ENCODE measurements at places on chromosomes 12 and 14.

GRCh38 chr14:48974994-48975393 is 611.2 kb downstream of the RPS29 start:
- no peak for DNase-seq

DNA sequence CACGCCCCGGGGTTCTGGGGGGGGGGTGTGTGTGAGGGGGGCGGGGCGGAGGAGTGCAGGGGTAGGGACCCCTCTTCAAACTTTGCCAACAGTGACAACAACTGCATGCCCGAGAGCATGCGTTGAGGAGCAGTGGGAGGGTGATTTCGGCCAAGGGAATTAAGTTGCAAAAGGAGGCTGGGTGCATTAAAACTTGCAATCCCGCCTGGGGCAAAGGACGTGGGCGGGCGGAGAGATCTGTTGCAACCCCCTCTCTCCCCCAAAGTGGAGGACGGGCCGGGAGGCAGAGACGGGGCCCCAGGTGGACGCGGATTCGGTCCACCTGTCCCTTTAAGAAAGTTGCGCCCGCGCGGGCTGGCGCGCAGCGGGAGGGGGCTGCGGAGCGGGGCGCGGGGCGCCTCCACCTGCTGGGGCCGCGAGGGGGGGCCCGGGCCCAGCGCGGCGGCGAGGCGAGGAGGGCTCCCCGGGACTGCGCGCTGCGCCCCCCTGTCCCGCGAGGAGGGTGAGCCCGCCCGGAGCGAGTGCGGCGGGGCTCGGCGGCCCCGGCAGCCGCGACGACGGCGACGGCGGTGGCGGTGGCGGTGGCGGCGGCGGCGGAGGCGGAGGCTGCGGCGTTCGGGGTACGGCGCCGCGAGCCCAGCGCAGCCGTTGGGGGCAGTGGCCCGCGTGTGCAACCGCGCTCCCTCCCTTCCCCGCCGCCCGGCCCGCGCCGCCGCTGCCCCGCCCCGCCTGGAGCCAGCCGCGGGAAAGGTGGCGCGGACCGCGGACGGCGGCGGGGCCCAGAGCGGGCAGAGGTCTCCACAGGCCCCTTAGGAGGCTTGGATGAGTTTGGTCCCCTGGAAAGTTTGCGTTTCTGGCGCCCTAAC is 530 bp upstream of the FOXN4 start:
- DNase-seq: no peak

DNA sequence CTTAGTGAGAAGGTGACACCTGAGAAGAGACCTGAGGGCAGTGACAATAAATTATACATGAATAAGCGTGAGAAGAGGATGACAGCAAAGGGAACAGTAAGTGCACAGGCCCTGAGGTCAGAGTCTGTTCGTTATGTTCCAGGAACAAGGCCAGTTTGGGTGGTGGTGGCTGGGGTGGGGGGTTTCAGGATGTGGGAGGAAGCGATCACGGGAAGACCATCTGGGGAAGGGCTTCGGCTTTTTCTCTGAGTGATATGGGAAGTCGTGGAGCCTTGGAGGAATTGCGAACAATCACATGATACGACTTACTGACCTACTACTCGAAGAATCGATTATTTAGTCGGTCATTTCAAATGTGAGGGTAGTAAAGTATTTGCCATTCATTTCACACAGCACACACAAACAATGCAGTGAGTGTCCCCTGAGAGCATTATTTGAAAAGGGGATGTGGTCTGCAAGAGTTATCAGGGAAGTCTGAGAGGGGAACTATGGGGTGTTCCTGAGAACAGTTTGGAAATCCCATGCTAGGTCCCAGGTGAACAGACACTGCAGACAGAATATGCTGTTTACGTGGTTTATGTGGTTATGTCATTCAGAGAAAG is 94.7 kb downstream of the SLC38A1 start:
- DNase-seq: no peak

- no peak for DNase-seq
Measured at GRCh38 chr12:47164724-47165439, 85.1 kb upstream of the AMIGO2 start.

- DNase-seq: peak; percentile 53
Measured at GRCh38 chr14:23910101-23910875, 43.3 kb upstream of the DHRS4 start.

DNA sequence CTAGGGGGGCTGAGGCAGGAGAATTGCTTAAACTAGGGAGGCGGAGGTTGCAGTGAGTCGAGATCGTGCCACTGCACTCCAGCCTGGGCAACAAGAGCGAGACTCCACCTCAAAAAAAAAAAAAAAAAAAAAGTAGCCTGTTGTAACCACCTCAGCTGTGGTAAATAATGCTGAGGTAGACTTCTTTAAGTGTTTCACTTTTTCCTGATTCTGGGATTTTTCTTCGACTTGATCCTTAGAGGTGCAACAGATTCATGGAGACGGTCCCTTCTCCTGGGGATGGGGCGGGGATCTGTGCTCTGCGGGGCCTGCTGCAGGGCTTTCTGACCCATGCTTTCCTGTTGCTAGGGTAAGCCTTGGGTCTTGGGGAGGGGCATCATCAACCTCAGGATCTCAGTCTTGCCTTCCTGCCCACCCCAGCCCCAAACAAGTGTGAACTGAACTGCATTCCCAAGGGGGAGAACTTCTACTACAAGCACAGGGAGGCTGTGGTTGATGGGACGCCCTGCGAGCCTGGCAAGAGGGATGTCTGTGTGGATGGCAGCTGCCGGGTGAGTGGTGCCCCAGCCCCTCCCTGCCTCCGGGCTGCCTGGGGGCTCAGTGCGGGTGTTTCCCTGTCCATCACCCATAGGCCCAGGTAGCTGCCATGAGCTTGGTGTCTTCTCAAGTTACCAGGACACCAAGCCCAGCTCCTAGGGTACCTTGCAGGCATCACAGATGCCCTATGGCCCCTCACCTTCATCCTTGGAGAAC is 12.4 kb downstream of the PAPLN start:
- no peak for DNase-seq

- no peak for DNase-seq
Measured at GRCh38 chr14:83867566-83868225, 1662.2 kb upstream of the FLRT2 start.

DNA sequence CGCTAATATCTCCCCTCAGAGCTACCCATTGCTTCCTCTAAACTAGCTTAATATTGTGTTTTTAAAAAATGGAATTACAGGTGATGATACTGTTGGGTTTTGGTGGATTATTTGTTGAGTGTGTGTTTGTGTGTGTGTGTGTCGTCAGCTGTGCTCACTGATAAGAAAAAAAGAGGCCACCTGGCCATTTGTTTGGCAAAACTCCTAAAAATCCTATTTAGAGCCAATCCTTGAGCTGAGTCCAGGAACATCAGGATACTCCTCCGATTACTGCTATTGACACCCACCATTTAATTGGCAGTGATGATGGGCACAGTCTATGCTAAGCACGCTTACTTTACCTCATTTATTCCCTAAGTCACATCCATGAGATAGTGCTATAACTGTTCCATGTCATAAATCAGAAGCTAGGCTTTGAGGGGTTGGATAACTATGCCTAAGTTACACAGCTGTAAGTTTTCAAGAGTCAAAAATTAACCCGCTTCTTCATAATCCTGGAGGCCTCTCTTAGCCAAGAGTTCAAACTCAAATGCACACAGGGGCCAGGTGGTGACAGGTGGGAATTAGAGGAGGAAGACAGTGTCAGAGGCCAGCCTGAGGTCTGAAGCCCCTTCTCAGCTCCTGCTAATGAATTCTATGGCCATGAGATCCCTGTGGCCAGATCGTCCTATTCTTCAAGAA is 1026.6 kb upstream of the TMEM132C start:
- DNase-seq: no peak

DNA sequence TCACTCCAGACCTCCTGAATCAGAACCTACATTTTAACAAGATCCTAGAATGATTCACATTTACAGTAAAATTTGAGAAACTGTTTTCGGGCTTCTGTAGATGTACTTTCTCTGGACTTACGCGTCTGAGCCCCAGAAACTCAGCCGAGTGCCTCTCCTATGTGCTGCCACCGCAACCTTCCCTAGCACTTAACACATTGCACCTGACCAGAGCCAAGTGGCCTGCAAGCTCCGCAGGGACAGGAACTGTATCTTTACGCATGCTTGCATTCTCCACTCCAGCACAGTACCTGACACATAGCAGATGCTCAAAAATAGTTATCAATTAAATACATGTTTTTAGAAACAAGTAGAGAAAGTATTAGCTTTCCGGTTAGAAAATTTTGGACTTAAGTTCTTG is 1.2 kb downstream of the SMCO2 start:
- no peak for DNase-seq

GRCh38 chr12:8779862-8780261 is 42.6 kb upstream of the A2ML1 start:
- no peak for DNase-seq

DNA sequence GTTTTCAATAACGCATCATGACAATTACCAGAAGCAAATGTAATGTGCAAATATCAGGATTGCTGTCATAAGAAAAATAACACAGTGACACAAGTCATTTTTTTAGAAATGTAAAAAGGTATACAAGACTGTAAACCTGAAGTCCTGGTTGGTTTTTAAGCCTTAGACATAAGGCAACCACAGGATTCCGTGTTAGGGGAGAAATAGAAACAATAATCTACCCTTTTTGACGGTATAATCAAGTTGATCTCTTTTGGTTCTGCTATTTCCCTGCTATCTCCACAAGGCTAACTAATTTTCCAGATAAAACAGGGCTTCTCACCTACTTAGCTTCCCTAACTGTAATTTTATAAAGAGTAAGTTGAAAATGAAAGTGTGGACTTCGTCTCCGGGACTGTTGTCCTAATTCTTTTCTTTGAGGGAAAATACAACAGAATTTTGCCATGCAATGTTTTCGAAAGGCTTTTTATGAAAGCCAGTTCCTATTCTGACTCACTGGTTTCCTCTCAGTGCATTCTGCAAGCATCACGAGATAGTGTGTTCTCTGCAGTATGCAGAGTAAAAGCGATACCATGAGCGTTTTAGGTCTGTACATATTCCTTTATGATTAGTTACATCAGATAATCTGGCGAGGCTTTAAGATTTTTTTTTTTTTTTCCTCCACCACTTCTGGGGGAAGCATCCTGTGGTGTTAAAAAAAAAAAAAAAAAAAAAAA is 10.6 kb downstream of the MYO1H start:
- peak; percentile 1 for DNase-seq

GRCh38 chr14:64801800-64802199 is 77.9 kb downstream of the SPTB start:
- DNase-seq: no peak

- DNase-seq: no peak
Measured at GRCh38 chr12:126362493-126362892, 1297.3 kb downstream of the AACS start.

Data from pons (tissue), 1 donor.